ENCODE measurements at places on chromosomes 5 and 9.

DNA sequence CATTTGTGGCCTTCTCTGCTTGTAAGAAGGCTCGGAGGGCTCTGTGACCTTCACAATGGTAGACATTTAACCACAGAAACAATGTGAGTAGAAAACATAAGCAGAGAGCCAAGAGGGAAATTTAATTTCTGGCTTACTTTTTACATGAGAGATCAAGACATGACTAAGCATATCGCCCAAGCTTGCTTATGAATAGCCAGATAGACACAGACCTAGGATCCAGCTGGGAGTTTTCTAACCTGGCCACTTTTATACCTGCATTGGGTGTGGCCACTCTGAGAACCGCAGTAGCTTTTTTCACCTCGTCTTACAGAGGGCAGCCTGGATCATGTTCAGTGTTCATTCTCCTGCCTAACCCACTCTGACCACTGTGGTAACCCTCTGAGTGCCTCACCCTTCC, 244.9 kb upstream of the KCNN2 start:
- no peak for DNase-seq

GRCh38 chr5:13179407-13180087, 764.9 kb downstream of the DNAH5 start:
- DNase-seq = no peak

- DNase-seq = no peak
Observed at GRCh38 chr9:111095441-111095840, 57.2 kb upstream of the LPAR1 start.

DNA sequence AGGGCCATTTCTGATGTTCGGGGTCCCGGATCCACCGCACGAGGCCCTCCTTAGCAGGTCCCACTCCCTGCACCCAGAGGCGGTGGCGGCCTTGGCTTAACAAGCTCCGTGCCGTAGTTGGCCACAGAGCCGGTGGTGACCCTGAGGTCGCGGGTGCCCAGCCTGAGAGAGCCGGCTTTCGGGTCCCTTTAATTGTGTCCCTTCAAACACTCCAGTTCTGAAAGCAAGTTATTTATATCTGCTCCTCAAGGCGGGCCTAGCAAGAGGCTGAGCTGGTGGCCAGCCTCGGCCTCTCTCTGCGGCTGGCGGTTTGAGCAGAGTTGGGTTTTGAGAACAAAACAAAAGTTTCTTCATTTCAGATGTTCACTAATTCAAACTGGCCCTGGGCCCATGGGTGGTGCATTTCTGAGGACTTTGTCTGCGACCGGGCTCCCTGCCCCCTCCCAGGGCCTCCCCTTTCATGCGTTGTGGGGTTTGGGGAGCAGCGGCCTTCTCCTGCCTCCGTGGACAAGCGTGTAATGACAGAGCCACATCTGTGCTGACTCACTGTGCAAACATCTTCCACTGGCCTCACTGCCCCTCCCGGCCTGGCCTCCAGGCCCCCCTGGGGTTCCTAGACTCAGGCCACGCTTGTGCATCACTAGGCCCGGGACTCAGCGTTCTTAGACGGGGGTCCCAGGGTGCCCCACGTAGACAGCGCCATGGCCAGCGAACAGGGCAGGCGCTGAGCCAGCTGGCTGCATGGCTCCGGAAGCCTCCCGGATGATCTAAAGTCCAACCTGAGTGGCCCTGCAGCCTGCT, 49.4 kb upstream of the COL5A1 start:
- no peak for DNase-seq

GRCh38 chr5:67192719-67193438, 3.7 kb downstream of the CD180 start:
- no peak for DNase-seq

DNA sequence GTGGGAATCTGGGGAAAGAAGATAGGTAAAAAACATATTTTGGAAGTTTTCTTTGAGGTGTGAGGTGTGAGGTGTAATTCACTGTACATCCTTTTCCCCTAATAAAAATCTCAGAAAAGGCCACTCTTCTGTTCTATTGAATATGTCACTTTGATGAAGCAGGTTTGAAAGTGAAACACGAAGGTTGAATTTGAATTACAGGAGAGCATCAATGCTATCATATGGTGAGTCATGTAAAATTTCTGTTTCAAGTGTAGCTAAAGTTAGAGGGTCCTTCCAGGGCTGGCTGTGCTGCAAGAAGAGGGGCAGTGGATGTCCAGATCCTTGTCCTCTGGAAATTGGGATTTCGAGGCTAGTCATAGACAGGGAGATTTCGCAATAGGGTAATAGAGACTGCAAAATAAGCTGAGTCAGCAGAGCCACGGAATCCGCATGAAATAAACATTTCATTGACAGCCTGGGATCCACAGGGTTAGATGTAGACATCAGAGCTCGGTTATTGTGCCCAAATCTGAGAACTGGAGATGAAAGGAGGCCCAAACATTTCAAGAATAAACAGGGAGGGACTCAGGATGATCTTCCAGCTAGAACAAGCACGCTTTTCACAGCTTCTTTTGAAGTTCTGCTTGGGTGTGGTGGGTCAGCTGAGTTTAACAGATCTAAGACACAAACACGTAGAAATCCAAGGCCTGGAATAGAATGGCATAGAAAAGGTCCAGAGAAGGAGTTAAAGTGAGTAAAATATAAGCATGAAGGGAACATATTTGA, 194.4 kb upstream of the CDKN2B start:
- no peak for DNase-seq

- no peak for DNase-seq
Observed at GRCh38 chr5:14041528-14042192, 97.2 kb upstream of the DNAH5 start.

GRCh38 chr5:168844922-168845296, 265.7 kb upstream of the PANK3 start:
- DNase-seq = no peak

Measured in memory B cell (primary cell).